ENCODE measurements at places on chromosomes 7 and 10.

- no peak for DNase-seq
Observed at GRCh38 chr7:27143950-27144780, 684 bp upstream of the HOXA5 start.

GRCh38 chr10:33365301-33365700 lies 30.8 kb upstream of the NRP1 start:
- no peak for DNase-seq

GRCh38 chr7:64959072-64959747 lies 31.6 kb downstream of the ZNF117 start:
- DNase-seq, result no peak

- DNase-seq, result peak; percentile 46
Observed at GRCh38 chr10:6382081-6382480, 179.3 kb downstream of the PFKFB3 start.

GRCh38 chr7:35971133-35971891 lies 170.5 kb downstream of the SEPTIN7 start:
- peak; percentile 52 for DNase-seq

GRCh38 chr7:7772397-7772821 lies 54.0 kb upstream of the RPA3 start:
- DNase-seq, result no peak

GRCh38 chr7:134778941-134779740 lies at the start of gene CALD1:
TSS of gene CALD1 (plus strand) at chr7:134779634. CDS start at chr7:134867734, 88,100 bp downstream.
- DNase-seq, result no peak

DNA sequence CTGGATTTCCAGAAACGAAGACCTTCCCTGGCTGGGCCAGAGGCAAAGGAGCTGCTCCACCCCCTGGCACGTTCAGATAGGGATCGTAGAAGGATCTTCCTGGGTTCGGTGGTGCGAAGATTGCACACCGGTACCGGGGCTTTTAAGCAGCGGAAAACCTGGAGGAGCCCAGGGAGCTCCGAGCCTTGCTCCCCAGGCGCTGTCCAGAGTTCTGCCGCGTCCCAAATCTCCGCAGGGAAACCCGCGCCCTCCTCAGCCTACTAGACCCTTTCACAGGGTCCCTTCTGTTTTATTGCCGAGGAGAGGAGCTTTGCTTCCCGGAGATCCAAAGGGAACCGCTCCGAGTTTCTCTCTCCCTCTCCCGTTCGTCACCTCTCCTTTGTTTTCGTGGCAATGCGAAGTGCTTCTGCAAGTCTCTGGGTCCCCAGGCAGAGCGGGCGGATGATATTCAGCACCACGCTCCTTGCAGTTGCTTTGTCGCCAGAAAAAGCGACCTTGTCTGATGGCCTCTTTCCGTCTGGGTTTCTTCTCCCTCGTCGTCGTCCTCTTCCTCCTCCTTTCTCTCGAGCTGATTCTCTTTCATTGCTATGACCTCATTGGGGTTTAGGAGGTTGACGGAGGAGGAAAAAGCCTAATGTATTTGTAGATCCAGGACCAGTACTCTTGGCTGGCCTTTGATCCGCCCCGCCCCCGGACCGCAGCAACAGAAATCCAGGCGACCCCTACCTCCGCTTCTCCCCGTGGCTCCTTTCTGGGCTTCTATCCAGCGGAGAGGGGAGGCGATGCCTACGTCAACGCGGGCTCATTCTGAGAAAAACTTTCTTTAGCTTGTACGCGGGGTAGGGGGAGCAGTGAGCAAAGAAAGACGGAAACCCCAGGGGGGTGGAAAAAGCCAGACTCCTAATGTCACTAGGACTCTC lies at the start of gene TMEM196:
Gene TMEM196, minus strand, starts transcription at position 777 of the 920 bp plus-strand sequence. CDS start 921 bp downstream, outside the sequence.
- no peak for DNase-seq

- DNase-seq, result no peak
Observed at GRCh38 chr7:96982586-96982985, 22.8 kb upstream of the DLX6 start.

DNA sequence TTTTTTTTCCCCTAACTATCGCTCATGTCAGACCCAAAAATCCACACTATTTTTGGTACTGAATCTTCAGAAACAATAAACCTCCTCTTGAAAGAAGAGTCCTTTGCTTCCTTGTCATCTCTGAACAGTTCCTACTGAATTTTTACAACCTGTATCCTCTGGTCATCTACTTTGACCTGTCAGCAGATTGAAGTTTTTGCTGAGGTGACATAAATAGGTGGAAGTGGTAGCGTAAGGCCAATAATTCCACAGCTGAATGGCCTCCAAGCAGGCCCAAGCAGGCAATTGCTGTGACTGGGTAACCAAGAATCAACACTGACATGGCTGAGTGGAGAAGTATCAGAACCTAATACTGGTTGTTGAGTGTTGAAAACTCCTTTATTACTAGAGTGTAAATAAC lies 117.4 kb upstream of the MAGI2 start:
- no peak for DNase-seq

DNA sequence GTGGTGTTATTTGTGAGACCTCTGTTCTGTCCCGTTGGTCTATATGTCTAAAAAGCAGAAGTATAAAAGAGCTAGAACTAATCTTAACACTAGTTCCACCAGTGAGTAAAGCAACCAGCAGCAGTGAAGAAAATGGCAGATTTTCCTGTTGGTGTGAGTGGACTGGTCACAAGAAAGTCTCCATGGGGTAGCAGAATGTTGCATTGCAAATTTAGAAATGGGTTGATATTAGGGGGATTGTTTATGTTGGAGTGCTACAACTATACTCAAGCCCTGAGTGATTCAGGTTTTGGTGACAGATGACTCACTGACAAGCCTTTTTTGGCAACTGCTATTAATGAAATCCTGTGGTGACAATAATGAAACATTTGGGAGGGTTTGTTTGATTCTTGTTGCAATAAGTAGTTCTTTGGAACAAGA lies 5.6 kb downstream of the AVL9 start:
- no peak for DNase-seq

DNA sequence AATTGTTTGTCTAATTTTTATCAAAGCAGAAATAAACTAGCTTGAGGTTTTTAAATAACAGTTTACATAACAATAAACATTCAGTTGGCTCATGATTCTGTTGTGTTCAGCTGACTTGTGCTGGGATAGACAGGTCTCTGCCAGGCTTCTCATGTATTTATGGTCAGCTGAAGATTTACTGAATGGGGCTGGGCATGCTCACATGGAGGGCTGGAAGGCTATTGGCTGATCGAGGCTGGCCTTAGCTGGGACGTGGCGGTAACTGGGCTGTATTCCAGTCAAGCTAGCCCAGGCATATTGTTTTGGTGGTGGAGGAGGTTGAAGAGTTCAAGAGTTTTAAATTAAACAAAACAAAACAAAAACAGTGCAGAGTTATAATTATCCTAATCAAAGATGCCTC lies 251.0 kb upstream of the MTPN start:
- DNase-seq, result no peak

DNA sequence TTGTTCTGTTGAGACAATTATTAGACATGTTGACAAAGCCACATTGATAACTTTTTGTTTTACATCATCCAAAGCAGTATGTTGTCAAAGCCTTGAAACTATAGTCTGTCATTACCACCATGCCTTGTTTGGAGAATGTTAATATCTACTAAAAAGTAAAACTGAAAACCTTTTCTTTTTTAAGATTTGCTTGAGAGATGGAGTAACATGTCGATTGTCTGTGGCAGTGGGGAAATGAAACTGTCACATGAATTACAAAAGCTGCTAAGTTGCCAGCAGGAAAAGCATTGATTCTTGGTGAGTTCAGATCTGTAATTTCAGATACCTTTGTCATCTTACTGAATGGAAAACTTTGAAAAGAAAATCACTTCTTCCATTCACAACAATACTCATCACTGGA lies 69.1 kb downstream of the TFPI2 start:
- no peak for DNase-seq

DNA sequence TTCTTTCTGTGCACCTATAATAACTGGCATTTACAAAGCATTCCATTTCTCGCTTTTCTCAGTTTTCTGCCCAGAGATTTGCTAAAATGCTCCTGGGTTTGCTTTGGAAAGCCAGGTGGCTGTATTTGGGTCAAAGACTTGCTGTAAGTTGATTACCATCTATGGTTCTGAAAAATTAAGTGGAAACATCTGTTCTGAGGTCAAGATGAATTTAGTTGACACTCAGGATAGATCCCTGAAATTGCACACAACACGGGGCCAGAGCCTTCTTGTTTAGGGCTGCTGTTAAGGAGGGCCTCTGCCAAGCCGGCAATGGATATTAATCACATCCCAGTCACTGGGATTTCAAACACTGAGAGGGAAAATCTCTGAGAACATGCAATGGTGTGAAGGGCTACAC lies 111.6 kb upstream of the GLI3 start:
- no peak for DNase-seq

DNA sequence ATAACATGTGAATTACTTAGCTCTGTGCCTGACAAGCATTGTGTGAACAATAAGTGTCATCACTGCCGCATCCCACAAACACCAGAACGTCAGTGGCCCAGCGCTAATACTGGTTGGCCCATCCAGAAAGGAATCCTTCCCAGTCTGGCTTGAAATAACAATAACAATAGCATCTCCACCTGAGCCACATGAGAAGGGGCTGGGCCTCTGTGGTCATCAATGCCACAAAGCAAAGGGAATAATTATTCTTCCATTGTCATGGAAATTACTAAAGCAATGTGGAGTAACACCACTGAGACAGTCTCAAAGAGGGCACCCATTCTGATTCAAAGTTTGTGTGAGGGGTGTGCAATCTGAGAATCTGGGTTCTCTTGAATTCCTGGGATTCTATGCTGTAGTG lies 105.7 kb upstream of the INHBA start:
- no peak for DNase-seq

GRCh38 chr10:77461636-77462296 lies 175.8 kb downstream of the KCNMA1 start:
- DNase-seq, result no peak

- DNase-seq, result no peak
Observed at GRCh38 chr7:115558161-115558560, 472.4 kb downstream of the TFEC start.

DNA sequence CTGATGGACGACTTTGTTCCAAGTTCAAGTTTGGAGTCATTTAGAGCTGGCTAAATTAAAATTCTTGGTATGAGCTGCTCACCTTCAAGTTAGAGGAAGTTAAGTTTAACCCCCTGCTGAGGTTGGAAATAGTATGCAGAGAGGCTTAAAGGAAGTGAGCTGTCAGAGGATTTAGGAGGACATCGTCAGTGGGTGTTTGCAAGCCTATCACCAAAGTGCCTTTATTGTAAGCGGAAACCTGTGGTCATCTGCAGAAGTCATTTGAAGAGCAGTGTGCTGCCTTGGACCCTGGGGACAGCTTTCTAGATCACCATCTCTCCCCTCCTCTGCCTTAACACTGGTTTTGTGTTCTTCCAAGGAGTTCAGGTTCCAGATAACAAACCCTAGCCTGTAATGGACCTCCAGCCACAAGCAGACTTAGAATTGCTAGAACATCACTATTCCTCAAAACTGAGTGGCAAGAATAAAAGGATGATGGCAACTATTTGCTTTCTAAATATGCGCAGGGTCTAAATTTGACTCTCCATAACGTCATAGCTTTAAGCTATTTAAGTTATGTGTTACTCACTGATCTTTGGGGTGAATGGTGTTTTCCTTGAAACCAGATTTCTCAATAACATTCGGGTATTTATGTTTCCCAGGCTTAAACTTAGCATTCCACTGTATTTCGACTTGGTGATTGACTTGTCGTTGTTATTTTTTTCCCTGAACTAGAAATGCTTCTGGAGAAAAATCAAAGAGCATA lies 93.4 kb downstream of the SLC39A12 start:
- DNase-seq, result no peak

- DNase-seq, result no peak
Observed at GRCh38 chr7:154918266-154918665, 84.7 kb downstream of the PAXIP1 start.

DNA sequence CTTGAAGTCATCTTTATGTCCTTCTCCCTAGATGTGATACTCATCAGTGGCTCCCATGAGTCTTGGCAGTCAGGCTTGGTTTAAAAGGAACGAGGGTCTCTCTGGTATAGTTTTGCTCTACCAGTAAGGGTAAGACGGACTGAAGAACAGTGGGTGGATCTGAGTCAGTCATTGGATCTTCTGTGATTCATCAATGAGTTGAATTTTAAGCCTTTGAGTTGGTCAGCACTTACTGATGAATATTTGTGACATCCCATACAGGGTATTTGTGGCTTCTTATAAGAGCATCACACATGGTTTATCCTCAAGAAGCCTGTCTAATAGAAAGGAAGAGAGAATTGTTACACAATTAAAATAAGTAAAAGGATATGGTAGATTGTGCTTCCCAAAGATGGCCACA lies 87.3 kb upstream of the NAMPT start:
- no peak for DNase-seq

Measured in GM13977 (cell line).